ENCODE measurements at places on chromosomes 11 and 22. TPM values are rescaled to one million over a fixed set of nuclear protein-coding genes. Genes with fewer than 3 reads are reported as not detected.

MYBPC3 gene
- total RNA-seq = 0.21 TPM

TSPAN32 gene
- 21.6 TPM for total RNA-seq

PRG3 gene
- total RNA-seq = not detected

FADS2 gene
- 12.8 TPM for total RNA-seq

C1QTNF4 gene
- total RNA-seq = 0.31 TPM

CARNS1 gene
- total RNA-seq = 3.3 TPM

LRRC10B gene
- not detected for total RNA-seq

MUC2 gene
- not detected for total RNA-seq

JRKL gene
- 3.4 TPM for total RNA-seq

CAVIN3 gene
- 1.8 TPM for total RNA-seq

THY1 gene
- total RNA-seq = 0.31 TPM

NAALAD2 gene
- not detected for total RNA-seq

OR5B3 gene
- total RNA-seq = not detected

SLC16A8 gene
- total RNA-seq = not detected

CHADL gene
- total RNA-seq = 1.5 TPM

SLC43A3 gene
- 41.9 TPM for total RNA-seq

ARHGAP8 gene
- total RNA-seq = 5.4 TPM

OR52I2 gene
- not detected for total RNA-seq

GAL gene
- not detected for total RNA-seq

PKDREJ gene
- total RNA-seq = under 0.01 TPM

NUP50 gene
- total RNA-seq = 96.7 TPM

OR8D2 gene
- not detected for total RNA-seq
